Kidney tubule cell (primary cell): ENCODE measurements at places on chromosomes 1 and 21.
A peak's percentile ranks its signal among the peaks of the same experiment; 100 is the strongest.

GRCh38 chr1:93937997-93938396 is 28.8 kb upstream of the GCLM start:
- no peak for DNase-seq

DNA sequence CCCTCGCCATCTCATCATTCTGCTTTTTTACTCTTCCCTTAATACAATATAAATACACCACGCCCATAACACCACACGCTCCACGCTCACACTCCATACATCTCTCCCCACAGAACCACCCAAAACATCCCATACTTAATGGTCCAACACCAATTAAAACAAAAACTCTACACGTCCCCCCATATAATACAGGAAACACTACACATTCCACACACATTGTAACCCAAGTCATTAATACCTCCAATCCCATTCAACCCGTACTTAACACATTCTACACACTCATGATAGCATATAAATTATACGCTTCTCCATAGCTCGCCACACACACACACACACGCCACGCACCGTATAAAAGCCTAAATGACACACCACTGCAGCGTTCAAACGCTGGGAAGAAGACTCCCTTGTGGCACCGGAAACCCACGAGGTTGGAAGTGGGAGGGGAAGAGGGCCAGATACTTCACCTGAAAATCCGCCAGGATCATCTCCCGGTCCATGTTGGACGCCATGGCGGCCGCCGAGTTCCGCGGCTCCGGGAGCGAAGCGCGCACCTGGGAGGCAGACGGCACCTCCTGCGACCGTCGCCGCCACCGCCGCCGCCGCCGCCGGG is 659 bp downstream of the FAF1 start:
- peak; percentile 73 for DNase-seq

DNA sequence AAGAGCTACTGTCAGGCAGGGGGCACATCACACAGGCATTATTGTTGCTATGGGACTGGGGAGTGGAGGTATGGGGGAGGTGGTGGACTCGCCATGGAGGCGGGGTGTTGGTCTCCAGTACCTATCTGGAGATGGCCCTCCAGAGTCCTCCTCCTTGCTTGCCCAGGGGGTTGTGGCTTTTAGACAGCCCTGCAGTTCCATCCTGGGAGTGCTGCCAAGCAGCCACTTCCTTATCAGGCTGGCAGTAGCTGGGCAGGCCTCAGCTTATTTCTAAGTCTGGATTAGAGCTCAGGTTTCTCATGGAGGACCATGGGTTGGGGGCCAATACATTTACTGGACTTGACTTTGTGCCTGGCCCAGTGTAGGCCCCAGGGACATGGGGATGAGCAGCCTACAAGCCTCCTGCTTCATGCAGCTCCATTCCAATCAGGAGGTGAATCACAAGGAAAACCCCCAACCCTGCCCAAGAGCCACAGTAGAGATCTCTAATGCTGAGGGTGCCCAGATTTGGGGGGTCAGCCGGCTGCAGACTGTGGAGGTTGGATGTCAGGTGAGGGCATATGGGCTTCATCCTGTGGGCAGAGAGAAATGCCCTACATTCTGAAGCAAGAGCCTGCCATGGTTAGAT is 210.7 kb upstream of the EDN2 start:
- DNase-seq: peak; percentile 19

- DNase-seq: no peak
Measured at GRCh38 chr21:45574691-45575090, 32.5 kb upstream of the SLC19A1 start.

- peak; percentile 38 for DNase-seq
Measured at GRCh38 chr1:164638492-164639202, 79.7 kb downstream of the PBX1 start.
